ENCODE measurements at places on chromosomes 6 and 20.

DNA sequence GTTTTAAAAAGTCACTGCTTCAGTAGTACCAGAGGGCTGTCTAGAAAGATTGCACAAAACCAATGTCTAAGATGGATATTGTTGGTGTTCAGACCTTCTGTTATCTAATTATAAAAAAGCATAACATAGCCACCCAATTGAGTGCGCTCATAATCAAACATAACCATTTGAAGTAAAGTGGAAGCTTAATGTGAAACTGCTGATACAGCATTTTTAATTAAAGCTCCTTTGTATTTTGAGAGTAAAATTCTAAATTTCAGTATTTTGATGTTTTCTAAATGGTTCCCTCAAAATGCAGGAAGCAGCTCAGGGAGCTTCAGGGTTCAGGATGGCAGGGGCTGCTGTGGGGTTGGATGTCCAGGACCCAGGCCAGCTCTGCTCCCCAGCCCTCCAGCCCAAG lies 291.8 kb upstream of the ZFP64 start:
- no peak for DNase-seq

DNA sequence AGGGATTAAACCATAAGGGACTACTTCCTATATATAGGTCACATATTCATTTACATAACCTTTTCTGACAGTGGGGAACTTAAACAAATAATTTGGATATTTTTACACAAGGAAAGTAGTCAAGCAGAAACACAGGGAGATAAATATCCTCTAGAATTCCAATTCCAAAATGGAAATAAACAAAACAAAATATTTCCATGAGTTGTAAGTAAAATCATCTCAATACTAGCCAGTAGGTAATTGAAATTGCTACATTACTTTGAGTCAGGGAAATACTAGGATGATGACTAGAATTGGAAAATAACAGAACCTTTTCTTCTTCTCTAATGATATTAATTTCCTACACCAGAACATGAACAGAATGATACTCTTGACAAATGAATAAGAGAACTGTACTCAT lies 1308.1 kb upstream of the GJE1 start:
- DNase-seq: no peak

DNA sequence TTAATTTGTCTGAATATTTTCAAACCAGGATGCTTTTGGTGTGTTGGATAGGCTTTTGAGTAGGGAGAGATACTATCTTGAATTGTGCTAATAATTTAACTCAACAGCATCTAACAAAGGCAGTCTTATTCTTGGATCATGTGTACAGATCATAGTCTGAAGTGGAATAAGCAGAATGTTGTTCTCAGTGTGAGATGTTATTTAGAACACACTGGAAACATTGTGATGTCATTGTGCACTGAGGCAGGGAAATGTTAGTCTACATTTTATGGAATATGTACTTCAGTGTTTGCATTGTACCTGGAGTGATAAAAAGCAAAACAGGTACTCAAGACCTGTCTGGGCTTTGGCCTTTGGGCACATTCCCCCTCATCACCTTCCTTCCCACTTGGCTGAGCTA lies 35.0 kb downstream of the RNF144B start:
- no peak for DNase-seq

DNA sequence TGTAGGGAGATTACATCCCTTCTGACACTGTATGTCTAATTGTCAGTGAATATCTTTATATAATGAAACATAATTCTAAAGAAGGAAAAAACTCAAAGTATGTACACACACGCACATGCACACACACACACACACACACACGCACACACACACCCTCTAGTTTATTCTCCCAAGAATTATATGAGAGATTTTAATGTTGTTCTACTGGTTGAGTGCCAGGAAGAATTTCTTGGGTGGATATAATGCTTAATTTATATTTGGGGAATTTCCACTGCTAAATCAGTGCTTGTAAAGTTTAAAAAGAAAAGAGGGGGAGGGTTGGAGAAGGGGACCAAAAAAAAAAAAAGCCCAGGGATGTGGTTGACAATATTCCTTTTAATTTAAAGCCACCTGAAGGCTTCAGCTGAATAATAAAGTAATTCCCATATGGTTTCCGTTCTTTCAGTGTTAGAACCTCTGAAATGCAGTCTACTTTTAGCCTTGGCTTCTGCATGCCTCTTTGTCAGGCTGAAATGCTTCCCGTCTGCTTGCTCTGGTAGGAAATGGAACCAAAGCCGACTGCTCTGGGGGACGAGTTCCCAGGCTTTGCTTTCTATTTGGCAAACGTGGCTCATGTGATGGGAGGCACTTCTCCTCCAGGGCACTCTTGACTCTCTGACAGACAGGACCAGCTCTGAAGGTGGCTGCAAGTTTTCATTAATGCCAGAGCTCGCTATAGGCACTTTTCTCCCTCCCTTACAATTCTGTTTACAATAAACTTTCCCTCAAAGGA lies 225.4 kb downstream of the PRL start:
- DNase-seq: no peak

DNA sequence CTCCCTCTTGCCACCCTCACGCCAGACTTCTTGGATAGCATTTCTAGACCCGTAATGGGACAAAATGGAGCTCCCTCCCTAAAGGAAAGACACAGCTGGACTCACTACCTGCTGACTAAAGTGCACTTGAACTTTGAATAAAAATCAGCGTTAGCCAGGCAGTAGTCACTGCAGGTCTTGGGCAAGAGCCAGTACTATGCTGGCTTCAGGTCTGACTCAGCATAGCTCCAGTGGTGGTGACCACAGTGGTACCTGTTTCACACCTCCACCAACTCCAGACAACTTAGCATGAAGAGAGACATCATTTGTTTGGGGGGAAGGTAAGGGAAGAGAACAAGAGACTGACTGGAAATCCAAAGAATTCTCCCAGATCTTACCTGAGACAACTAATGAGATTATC lies 906.8 kb downstream of the GRIK2 start:
- DNase-seq: no peak

DNA sequence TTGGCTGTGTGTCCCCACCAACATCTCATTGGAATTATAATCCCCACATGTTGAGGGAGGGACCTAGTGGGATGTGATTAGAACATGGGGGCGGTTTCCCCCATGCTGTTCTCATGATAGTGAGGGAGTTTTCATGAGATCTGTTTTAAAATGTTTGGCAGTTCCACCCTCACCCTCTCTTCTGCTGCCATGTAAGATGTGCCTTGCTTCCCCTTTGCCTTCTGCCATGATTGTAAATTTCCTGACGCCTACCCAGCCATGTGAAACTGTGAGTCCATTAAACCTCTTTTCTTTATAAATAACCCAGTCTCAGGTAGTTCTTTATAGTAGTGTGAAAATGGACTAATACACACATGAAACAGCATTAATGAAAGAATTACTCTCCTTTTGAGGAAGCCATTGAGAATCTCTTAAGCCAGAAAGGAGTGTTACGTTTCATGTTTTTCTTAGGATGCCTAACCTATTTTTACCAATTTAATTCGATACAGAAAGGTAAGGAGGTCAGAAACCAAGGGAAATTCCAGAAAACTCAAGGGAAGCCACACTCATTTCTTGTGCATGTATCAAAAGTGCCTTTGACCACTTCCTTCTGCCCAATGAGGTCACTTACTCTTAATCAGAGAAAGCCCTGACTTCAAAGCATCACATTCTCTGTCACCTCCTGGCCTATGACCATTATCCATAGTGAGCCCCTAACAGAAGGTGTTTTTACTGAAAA lies 24.7 kb upstream of the HINT3 start:
- DNase-seq: no peak

GRCh38 chr6:43995137-43995536 lies 132.1 kb downstream of the MRPL14 start:
- no peak for DNase-seq
